ENCODE measurements at places on chromosomes 1 and 21. TPM values are rescaled to one million over a fixed set of nuclear protein-coding genes. Genes with fewer than 3 reads are reported as not detected.
A peak's percentile ranks its signal among the peaks of the same experiment; 100 is the strongest.

DNA sequence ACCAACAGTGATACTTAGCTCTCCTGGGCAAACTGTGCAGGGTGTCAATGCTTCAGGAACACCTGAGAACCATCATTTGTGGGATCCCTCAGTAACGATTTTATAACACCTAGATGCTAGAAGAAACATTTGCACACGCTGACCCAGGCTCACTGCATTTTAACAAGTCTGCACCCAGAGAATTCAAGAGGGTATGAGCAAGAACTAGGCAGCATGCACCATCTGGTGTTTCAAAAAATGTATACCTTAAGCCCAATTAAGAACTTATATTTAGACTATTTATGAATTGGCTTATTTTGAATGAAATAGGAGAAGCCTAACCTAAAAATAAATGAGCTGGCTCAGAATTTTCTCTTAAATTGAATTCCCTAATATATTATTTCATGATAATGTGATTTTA, 400.5 kb downstream of the GPATCH2 start:
- DNase-seq: no peak

DNA sequence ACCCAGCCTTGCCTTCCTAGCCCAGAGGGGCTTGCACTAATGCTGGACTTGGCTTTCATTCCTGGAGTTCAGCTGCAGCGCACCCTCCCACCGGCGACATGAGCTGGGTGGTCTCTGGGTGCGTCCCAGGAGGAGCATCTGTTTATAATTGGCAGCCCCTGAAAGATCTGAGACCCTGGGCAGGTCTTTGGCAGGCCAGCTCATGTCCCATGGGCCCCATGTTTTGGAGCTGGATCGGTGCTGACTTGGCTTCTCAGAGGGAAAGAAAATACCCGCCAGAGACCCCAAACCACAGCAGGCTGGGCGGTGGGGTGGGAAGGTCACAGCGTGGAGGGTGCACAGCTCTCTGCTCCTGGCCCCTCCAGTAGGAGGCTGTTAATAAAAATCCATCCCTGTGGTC, 29.3 kb downstream of the DHRS3 start:
- DNase-seq: no peak

GRCh38 chr1:65955071-65955470, 162.4 kb downstream of the PDE4B start:
- DNase-seq: no peak

DNA sequence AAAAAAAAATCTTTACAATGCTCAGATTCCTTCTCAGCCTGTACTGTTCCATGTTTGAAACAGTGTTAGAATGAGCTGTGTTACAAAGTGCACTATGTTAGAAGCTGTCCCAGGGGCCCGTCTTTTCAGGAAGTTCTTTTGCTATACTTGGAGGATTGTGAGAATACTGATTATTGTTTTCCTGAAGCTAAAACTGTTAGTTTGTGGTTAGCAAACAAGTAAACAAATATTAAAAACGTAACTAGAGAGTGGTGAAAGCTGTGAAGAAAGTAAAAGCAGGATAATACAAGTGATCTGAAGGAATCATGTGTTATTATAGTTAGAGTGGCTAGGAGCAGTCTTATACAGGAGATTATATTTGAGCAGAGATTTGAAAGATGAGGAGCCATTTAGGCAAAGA, 35.6 kb downstream of the CAMSAP2 start:
- no peak for DNase-seq

- DNase-seq: no peak
Measured at GRCh38 chr1:204169858-204170257, 3.7 kb upstream of the REN start.

DNA sequence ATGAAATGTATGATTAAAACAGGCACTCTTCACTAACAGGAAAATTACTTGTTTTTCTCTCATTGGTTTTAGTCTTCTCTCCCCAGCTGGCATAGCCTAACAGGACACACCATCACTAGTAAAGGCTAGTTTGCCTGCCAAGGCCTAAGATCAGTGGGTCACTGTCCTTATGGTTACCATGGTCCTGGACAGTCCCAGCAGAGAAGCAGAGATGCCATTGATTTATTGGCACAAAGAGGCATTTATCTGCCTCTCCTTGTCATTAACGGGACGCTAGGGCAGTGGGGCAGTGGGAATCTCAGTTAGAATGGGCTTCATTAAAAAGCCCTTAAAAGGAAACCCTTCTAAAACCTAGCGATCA, 13.9 kb downstream of the CD247 start:
- DNase-seq: no peak

F3 gene
- 11.2 TPM for total RNA-seq

- DNase-seq: no peak
Measured at GRCh38 chr1:2176615-2177014, 18.0 kb downstream of the FAAP20 start.

DNA sequence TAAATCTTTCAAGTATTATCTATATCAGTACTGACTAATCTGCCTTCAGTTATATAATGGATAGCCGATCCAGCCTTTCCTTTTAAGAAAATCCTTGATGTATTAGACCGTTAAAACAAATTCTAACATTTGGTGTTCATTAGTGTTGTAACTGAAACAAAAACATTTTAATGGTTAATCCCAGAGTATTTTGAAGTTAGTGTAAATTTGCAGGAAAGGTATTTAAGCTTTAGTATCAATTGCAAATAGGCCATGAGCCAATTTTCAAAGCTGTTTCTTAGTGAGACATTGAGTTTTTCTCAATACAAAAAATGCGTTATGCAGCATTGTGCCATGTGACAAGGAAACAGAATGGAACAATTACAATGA, 29.6 kb downstream of the DISP1 start:
- no peak for DNase-seq

- DNase-seq: no peak
Measured at GRCh38 chr1:44293761-44294315, 61.2 kb downstream of the ERI3 start.

DNA sequence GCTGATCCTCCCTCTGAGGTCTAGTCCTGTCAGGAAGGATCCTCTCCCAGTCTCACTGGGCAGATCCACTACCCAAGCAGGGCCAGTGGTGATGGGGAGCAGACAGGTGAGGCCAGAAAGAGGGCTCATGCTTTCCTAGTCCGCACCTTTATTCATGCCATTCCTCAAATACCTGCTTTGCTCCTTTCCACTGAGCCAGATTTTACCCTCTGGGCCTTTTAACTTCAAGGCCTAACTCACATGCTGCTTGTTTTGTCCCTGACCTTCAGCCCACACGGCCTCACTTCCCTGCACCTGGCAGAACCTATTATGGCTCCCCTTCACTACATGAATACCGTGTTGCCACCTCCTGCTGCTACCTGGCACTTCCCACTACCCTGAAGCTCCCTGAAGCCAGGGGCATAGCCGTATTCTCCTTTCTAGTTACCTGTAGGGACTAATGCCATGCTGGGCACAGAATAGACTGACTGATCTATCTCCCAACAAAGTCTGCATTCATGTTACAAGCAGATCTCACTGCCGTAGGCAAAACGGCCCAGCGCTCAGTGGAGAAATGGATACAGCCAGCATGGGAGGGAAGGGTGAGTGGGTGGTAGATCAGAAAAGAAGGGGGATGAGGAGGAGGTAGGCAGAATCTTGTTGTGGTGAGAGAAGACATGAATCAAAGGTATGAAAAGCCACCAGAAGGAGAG, 36.1 kb upstream of the GOLT1A start:
- no peak for DNase-seq

DNA sequence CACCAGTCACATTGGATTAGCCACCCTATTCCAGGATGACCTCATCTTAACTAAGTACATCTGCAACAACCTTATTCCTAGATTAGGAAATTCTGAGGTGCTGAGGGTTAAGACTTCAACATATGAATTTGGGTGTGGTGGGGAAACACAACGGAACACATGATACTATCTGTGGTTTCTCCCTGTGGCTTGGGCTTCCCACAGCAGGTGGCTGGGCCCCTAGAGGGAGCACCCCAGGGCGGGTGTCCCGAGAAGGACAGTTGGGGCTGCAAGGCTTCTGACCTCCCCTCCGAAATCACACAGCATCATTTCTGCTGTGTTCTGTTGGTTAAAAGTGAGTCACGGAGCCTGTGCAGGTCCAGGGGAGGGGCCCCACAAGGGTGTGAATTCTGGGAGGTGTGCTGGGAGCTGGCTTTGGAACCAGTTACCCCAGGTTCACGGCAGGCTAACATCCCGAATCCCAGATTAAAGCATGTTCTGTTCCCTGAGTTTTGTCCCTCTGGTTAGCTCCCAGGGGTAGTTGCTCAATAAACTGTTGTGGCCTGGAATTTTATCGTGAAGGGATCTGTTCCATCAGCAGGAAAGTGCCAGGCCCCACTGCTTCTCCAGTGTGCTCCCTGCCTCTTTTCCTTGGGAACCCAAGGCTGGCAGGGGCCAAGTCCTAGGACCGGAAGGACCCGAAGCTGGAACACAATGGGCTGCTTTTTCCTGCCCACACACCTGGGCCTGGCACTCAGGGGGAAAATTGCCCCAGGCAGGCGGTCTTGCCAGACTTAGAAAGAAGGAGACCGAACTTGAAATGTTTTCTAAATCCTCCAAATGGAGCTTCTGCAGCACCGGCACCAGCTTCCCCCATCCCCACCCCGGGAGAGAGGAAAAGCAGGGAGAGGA, 154.0 kb upstream of the WNT4 start:
- peak; percentile 71 for DNase-seq

CDK18 gene
- total RNA-seq: 4.5 TPM

- DNase-seq: no peak
Measured at GRCh38 chr1:69585666-69586065, 17.9 kb downstream of the LRRC7 start.

- no peak for DNase-seq
Measured at GRCh38 chr1:160590488-160590887, 11.2 kb upstream of the CD84 start.

DNA sequence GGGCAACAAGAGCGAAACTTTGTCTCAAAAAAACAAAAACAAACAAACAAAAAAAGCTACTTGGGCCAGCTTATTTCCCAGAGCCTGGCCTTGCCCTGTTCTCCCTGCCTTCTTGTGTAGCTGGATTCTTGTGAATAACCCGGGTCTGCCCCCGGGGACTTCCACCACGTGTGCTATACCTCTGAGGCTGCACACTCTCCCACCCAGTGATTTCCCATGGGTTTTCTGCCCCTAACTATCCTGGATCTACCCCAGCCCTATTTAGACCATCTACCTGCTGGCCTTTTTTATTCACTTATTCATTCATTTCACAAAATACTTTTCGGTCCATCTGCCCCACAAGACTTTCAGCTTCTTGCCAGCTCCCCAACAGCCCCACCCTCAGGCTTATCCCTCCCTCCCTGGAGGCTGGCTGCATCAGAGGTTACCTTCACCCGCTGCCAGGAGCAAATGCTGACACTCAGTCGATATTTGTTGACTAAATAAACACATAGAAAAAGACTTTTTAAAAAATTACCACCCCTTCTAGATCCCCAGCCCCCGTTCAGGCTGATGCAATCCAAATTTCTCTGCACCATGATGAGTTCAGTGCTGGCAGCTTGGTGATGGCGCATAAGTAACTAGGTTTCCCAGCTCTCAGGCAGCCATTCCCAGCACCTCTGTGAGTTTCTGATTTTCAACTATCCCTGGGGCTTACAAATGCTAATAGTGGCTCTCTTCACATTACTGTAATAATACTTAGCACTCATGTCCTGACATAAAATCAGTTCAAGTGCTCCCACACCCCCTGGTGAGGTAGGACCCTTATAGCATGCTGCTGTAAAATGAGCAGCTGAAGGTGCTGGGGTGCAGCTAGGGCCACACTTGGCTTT, 30.7 kb upstream of the TARBP1 start:
- DNase-seq: no peak

DNA sequence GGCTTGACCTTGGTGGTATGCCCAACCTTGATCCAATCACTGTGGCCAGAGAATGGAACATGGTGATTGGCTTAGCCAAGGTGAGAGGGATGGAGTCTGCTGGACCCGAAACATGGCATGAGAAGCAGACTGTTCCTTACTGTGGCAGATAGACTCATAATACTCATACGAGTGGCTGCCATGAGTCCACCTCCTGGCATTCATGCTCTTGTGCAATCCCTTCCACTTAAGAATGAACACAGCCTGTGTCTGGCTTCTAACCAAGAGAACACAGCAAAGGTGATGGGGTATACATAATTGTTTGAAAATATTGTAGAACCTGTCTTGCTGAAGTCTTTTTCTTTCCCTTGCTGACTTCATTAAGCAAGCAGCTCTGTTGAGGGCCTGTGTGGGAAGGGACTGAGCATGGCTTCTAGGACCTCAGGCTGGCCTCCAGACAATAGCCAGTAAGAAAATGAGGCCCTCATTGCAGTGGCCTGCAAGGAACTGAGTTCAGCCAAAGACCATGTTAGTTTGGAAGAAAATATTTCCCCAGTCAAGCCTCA, 85.9 kb downstream of the ZNF281 start:
- no peak for DNase-seq

GRCh38 chr1:175569117-175569743, 174.2 kb downstream of the TNR start:
- no peak for DNase-seq

- DNase-seq: no peak
Measured at GRCh38 chr1:201324821-201325677, 41.7 kb downstream of the PKP1 start.
